Urinary bladder (tissue), 4 donors: ENCODE measurements at places on chromosomes 11 and 22. TPM values are rescaled to one million over a fixed set of nuclear protein-coding genes. Genes with fewer than 3 reads are reported as not detected.

- DNase-seq: no peak
Measured at GRCh38 chr22:17013396-17014100, 5.5 kb upstream of the GAB4 start.

GRCh38 chr22:19527321-19527721 lies 3.1 kb upstream of the CLDN5 start:
- DNase-seq: no peak

- DNase-seq: no peak
Measured at GRCh38 chr11:114914231-114915005, 236.1 kb downstream of the NXPE2 start.

DNA sequence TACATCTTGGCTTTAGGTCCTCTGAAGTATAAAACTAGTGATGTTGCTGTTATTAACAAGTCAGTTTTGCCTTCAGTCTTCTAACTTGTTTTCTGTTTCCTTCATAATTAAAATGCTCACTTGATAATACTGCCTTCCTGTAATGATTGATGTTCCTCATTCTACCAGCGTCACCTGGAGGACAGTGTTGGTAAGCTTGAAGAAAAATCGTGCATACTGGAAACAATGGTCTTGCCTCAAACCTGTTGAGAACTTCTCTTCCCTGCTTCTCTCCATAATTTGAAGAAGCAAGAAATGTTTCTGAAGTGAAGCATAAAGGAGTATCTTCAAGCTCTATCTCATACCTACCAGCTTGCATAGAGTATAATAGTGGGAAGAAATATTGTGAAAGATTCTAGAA lies 3.0 kb downstream of the YWHAH start:
- no peak for DNase-seq

GRCh38 chr22:39292561-39293074 lies 26.8 kb downstream of the RPL3 start:
- DNase-seq: no peak

GRCh38 chr22:48561676-48562075 lies 1266.0 kb downstream of the BRD1 start:
- DNase-seq: no peak

DNA sequence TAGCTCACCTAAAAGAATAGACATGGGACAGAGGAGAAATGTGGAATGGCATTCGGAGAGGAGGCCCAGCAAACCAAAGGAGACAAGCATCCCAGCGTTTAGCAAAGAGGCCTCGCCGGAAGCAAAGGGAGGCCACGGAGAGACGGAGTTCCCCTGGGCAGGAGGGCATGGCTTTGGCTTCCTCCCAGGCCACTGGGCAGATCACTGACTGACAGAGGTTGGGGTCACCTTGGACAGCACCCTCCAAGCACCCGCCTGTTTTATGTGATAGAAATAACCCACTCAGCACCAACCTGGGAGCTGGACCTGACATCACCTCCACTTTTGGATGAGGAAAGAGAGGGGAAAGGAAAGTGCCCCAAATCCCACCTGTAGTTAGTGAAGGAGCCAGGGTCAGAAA lies 434.1 kb downstream of the BRD1 start:
- DNase-seq: no peak

DNA sequence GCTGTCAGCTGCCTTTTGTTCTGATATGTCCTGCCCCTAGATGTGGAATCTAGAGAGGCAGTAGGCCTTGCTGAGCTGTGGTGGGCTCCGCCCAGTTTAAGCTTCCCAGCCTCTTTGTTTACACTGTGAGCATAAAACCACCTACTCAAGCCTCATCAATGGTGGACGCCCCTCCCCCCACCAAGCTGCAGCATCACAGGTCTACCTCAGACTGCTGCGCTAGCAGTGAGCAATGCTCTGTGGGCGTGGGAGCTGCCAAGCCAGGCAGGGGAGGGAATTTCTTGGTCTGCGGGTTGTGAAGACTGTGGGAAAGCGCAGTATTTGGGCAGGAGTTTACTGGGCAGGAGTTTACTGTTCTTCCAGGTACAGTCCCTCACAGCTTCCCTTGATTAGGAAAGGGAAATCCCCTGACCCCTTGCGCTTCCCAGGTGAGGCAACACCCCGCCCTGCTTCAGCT lies 98.5 kb downstream of the SMCO4 start:
- DNase-seq: peak; percentile 13

- DNase-seq: no peak
Measured at GRCh38 chr11:33539751-33540150, 160.9 kb downstream of the C11orf91 start.

- DNase-seq: no peak
Measured at GRCh38 chr11:107605061-107606006, 14.4 kb downstream of the ELMOD1 start.

DNA sequence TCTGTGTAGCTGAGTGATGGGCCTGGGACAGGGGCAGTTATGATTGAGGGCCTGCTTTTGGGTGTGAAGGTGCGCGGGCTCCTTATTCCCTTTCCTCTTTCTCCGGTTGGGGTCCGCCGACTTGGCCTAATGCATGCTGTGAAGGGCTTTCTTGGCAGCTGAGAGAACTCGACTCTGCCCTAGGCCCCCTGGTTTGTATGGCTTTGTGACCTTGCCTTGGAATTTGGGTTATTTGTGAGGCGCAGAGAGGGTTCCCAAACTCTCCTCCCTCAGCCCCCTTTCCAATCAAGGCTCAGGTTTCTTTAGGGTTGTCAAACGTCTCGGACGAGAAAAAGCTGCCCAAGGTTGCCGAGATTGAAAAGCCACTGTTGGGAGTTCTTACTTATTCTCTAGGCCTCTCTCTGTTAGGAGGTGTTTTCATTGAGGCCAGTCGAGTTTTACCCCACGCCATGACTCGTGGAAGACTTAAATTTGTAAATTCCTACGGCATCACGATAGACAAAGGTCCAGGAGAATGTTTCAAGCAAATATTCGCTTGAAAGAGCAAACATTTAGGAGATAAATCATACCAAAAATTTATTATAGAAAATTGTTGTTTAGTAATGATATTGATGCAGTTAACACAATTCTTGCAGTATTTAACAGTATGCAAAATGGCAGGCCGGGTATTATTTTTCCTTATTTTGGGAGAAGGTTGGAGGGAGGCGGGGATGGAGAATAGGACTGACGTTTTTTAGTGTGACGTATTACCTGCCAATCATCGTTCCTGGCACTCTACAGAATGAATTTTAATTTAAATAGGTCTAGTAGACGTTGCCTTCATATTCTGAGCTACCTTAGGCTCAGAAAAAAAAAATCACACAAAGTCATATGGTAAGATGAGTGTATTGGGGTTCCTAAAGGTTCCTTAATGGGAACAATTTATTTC lies 689 bp downstream of the PDHX start:
- peak; percentile 20 for DNase-seq

GRCh38 chr22:38782402-38783094 lies 11.4 kb downstream of the DNAL4 start:
- no peak for DNase-seq

DNA sequence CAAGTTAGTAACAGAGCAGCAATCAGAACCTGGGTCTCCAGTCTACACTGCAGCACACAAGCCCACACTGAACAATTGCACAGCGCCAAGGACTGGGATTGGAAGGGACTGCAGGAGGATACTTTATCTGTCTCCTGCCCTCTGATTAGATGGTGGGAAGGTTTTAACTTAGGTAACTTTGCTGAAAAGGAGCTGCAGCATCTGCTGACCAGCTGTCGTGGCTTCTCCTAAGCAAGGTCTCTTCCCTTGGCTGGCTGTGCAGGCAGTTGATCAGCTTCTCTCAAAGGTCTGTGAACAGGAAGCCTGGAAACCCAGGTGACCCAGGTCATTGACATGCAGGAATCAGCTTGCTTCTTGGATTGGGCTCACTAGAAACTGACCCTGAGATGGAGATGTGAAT lies 82.4 kb downstream of the ISX start:
- DNase-seq: no peak

DNA sequence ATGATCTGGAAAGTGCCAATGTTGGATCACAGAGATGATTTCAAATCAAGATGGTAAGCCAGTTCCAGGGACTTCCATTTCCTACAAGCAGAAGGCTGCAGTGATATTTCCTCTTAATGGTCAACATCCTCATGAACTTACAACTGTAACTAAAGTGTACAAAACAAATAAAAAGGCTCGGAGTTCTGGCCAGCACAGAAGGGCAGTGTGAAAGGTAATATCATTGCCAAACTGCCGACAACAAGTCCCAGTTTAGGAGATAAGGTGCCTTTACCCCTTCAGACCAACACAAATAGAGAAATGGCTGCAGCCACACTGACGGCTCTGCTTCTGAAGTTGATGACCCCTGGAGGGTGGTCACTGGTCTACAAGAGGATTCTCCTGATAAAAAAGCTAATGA lies 91.1 kb downstream of the ETS1 start:
- no peak for DNase-seq

GRCh38 chr11:15870911-15871310 lies 485.4 kb downstream of the SOX6 start:
- no peak for DNase-seq

- DNase-seq: no peak
Measured at GRCh38 chr22:46063846-46064227, 86.5 kb upstream of the PPARA start.

GRCh38 chr22:19892257-19892879 lies 37.7 kb upstream of the GNB1L start:
- DNase-seq: no peak

DNA sequence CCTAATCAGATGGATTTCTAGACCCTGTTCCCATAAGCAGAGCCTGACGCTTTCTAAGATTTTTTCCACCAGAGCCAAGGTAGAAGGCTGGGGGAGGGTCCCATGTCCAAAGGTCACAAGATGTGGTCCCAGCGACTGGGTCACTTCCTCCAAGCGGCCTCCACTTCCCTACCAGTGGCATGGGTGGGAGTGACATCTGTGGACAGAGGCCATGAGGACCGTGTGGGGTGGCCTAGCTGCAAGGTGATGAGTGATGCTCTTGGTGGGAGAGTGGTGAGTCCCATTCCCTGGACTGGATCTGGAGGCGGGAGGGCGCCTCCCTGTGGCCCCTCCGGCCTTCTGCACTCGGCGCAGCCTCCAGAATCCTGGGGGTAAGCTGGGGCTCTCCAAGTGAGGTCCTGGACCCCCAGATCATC lies 32.4 kb upstream of the PRR5 start:
- no peak for DNase-seq

DNA sequence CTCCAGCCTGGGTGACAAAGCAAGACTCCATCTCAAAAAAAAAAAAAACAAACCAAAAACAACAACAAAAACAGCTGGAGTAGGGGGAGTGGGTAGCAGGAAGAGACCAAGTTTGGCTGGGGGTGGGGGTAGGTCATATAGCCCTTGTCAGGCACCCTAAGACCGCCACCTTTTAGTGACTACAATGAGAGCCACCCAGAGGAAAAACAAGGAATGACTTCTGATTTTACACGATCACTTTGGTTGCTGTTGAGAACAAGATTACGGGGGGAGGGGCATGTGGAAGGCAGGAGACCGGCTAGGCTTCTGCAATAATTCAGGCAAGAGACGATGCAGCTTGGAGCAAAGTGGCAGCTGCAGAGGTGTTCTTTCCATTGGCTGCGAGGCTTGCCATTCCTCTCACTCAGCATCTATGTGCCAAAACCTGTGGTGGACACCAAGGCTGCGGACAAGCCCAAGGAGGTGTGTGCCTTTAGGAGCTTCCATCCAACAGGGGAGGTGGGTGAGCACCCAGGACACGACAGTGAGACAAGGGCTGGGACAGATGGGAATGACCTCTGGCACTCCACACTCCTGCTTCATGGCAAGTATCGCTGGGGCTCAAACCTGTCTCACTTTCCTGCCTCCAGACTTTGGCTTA lies 1.7 kb downstream of the RPS19BP1 start:
- no peak for DNase-seq

DNA sequence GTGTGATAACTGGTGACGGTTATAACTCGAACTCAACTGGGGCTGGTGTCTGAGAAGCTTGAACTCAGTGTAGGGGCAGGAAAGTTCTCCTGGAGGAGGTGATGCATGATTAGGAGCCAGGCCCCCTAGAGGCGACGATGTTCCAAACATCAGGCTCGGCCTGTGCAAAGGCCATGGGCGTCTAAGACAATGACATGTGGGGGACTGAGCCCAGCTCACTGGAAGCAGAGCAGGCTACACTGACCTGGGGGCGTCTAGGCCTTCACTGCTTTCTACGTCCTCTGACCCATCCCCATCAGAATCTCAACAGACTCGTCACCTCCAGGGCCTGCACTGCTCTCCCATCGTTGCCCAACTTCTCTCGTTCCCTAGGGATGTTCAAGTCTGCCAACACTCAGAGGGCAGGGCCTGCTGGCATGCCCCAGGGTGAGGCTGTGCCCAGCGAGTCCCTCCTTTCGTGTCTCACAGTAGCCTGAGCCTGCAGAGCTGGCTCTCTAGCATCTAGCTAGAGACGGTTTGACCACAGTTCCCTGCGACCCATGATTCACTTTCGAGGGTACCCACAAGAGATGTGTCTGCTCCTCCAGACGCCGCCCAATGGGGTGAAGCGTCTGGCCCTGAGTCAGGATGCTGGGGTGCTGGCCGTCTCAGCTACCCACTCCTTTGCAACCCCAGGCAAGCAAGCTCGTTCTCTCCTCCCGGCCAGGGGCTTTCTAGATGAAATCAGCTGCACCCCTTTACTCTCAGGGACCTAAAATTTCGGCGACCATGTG lies 1.1 kb upstream of the ATG16L2 start:
- no peak for DNase-seq

DNA sequence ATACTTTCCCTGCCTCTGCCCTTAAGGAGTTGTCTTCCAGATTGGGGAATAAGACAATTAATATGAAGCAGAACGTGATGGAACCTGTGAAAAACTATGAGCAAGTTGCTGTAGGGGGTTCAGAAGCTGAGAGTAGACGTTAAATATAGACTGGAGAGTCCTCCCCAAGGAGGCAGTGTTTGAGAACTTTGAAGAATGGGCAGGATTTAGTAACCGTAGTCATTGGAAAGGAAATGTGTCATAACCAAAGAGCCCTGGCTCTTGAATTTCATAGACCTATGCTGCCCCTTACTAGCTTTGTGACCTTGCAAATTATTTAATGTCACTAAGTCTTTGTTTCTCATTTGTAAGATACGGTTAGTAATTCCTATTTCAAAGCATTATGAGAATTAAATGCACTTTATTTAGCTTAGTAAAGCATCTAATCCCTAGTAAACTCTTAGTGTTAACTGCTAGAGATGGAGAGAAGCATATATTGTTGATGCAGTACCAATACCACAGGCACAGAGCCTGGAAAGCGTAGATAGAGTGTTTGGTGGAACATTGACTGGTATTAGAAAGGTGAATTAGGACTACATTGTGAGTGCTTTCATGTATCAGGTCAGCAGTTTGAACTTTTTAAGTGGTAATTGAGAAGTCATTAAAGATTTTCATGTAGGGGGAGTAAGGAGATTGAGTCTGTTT lies 54.1 kb downstream of the MCAM start:
- DNase-seq: no peak

Gene B4GALNT4
- total RNA-seq: 13.4 TPM

Gene TAGLN
- 2,727 TPM for total RNA-seq

Gene PHLDA2
- total RNA-seq: 1.1 TPM

Gene C11orf58
- 217 TPM for total RNA-seq

Gene TESMIN
- 1.0 TPM for total RNA-seq

Gene BLID
- 15.6 TPM for total RNA-seq

Gene KDM4D
- total RNA-seq: 1.2 TPM

Gene SLC25A17
- total RNA-seq: 20.1 TPM

Gene UBQLNL
- total RNA-seq: 0.85 TPM

Gene OR56A4
- total RNA-seq: not detected

Gene MICAL2
- total RNA-seq: 42.5 TPM

Gene OR52E8
- total RNA-seq: not detected
